ENCODE measurements at places on chromosomes 16 and 17. TPM values are rescaled to one million over a fixed set of nuclear protein-coding genes. Genes with fewer than 3 reads are reported as not detected.

Gene ABHD15
- 6.6 TPM for polyA plus RNA-seq

- DNase-seq, result no peak
Observed at GRCh38 chr16:74447578-74447977, 26.3 kb upstream of the CLEC18B start.

GRCh38 chr16:79801646-79802045 lies 201.1 kb upstream of the MAF start:
- DNase-seq, result no peak

DNA sequence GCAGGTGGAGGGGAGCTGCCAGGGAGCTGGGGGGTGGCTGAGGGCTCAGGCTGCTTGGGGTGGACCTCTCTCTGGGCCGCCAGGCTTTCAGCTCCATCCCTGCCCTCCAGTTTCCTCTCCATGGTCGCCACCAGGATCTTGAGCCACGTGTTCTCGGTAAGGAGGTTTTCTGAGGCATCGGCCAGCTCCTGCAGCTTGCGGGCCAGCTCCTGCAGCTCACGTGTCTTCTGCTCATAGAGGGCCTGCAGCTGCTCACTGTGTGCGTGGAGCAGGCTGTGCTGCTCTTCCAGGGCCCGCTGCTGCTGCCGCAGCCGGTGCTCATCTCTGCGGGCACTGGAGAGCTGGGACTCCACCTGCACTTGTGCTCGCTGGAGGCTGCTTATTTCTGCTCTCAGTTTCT lies 11.0 kb downstream of the SNN start:
- no peak for DNase-seq

- DNase-seq, result no peak
Observed at GRCh38 chr16:50942143-50942542, 200.3 kb downstream of the CYLD start.
